ENCODE measurements at places on chromosomes 4 and X. TPM values are rescaled to one million over a fixed set of nuclear protein-coding genes. Genes with fewer than 3 reads are reported as not detected.

The SAGE1 gene
- not detected for total RNA-seq

The NR3C2 gene
- total RNA-seq, result 1.9 TPM

DNA sequence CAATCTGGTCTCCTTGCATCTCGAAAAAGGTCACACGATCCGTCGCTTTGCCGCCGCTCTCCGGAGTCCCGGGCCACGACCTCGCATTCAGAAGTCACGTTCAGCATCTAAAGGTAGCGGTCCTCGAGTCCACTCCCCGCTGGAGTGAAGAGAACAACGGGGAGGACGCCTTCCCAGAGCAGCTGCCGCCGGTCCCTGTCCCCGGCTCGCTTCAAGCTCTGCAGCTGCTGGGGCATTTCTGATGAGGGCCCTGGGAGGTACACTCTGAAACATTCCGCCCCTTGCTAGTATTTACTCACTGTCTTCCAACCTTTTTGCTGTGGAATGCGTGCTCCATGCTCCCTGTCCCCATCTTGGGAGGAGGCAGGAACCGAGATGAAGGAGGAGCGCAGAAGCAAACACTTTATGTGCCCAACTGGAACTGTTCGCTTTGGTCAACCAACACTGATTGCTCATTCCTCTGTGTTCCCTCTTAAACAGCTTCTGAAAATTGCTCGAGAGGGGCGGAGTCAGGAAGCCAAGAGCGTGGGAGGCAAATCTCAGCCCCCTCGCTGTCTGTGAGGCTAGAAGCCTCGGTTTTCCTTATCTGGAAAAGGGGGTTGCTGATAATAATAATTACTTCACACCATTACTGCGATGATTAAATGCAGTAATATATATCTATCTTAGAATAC lies 6.4 kb upstream of the VAMP7 start:
- no peak overlapping the region for H3K27ac ChIP-seq
- no peaks in the 10 kb centered on the region for H3K36me3 ChIP-seq
- DNase-seq, result no peak
- H3K27me3 ChIP-seq, result no peaks in the 10 kb centered on the region
- H3K4me1 ChIP-seq, result no peaks in the 10 kb centered on the region
- H3K4me3 ChIP-seq, result peak overlapping the region; percentile 19

The ZMAT1 gene
- total RNA-seq, result not detected

The RHOXF2 gene
- not detected for total RNA-seq

- no peak overlapping the region for H3K4me3 ChIP-seq
- H3K36me3 ChIP-seq, result peaks cover 56% of the 10 kb centered on the region
- DNase-seq, result no peak
- H3K27ac ChIP-seq, result no peak overlapping the region
- peaks cover 3% of the 10 kb centered on the region for H3K4me1 ChIP-seq
These were observed 25.6 kb upstream of the MSANTD1 start for GRCh38 chr4:3223346-3223745.

GRCh38 chr4:134883831-134884449 lies 682.4 kb upstream of the PABPC4L start:
- H3K36me3 ChIP-seq, result no peaks in the 10 kb centered on the region
- no peaks in the 10 kb centered on the region for H3K27me3 ChIP-seq
- DNase-seq, result no peak
- no peaks in the 10 kb centered on the region for H3K4me1 ChIP-seq

- H3K4me1 ChIP-seq, result peaks cover 6% of the 10 kb centered on the region
- no peaks in the 10 kb centered on the region for H3K27me3 ChIP-seq
- DNase-seq, result peak; percentile 56
- H3K27ac ChIP-seq, result peak overlapping the region; percentile 73
These were observed 944 bp downstream of the SNX25 start for GRCh38 chr4:185210102-185210981.

DNA sequence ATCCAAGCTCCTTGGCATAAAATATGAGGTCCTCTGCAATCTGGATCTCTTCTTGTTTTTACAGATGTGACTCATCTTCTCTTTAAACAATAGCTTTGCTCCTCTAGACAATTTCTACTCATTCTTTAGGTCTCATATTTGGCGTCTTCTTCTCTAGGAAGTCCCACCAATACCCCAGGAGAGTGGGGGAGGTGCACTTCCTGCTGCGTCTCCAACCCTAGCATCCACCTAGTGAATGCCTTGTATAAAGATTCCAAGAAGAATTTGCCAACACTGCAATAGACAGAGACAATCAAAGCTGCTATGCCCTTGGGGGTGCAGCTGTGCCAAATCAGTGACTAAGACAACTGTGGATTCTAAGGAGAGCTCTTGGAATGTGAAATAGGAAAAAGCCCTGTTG lies 45.7 kb upstream of the SLC10A7 start:
- no peak overlapping the region for H3K27ac ChIP-seq
- H3K27me3 ChIP-seq, result no peaks in the 10 kb centered on the region
- no peak overlapping the region for H3K4me3 ChIP-seq
- DNase-seq, result no peak
